NCI-H510A treated with DMSO at 0.1 percent for 48 hours (cell line): ENCODE measurements at places on chromosomes 6 and 20.

DNA sequence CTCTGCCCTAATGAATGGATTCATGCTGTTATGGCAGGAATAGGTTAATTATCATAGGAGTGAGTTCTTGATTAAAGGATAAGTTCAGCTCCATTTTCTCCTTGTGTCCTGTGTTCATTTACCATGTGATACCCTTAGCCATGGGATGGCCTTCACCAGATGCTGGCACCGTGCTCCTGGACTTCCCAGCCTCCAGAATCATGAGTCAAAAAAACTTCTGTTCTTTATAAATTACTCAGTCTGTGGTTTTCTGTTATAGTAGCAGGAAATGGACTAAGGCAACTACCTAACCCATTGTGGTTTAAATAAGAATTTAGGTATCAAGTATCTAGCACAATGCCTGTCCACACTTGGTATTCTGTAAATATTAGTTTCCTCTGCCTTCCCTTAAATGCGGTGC lies 223.5 kb downstream of the MEI4 start:
- no peak for DNase-seq

DNA sequence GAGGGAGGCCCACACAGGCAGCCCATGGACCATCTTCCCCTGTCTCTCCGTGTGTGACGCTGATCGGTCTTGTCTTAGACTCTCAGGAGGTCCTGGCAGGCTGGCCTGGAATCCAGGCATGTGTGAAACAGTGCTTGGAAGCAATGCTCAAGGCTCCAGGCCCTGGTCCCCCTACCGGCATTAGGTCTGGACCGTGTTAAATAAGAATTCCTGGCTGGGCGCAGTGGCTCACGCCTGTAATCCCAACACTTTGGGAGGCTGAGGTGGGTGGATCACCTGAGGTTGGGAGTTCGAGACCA lies 13.0 kb downstream of the IP6K3 start:
- no peak for DNase-seq

DNA sequence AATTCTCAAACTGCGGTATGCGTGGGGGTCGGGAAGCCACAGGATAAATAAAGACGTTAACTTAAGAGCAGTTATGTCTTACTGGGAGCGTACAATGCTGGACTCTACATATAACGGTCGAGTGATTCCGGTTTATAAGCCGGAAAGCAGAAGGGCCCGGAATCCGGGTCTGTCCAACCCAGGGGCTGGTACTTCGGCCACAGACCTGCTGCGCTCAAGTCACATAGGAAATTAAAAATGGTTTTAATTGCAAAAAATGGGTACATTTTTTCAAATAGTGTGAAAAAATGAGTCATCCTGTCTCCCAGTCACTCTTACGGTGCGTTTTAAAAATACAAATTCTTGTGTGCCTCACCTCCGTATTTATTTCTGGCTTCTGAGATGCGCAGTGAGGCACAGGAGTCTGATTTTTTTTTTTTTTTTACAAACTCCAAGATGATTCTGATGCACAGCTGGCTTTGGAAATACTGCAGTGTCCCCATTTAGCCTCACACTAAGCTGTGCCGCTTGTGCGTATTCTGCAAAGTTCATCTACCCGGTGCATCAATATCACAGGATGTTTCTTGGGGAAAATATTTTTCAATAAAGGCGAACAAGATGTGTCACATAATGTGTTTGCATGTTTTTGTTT lies 1.0 kb downstream of the PCIF1 start:
- DNase-seq = no peak

DNA sequence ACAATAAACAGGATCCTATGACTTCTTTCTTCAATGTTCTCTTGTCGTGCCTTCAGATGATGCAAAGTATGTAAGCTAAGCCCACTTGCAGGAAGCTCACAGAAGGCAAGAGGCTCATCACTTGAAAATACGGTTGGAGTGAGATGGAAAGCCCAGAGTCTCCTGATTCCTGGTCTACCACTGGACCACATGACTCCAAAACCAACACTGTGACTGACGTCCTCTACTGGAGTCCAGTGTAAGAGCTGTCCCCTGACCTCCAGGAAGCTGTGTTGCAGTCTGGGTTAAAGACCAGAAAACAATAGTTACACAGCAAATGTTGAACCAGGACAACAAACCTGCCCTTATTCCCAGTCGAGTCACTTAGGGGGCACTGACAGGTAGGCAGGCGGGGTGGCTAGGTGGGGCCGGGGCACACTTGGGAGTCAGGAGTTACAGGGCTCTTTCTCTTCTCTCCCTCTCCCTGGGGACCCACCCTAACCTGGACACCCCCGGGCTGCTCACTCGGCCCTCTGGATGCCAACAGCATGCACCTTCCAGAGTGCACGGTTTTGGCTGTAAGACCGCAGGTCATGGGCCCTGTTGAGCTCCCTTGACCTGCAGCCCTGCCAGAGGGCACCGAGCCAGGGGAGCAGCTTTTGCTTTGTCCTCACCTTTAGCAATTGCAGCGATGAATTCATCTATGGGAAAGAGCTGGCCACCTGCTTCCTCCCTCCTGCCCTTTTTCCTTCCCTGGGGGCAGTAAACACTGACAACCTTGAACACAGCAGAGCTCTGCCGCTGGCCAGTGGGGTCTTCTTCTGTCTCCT lies 7.4 kb downstream of the PCK1 start:
- no peak for DNase-seq

DNA sequence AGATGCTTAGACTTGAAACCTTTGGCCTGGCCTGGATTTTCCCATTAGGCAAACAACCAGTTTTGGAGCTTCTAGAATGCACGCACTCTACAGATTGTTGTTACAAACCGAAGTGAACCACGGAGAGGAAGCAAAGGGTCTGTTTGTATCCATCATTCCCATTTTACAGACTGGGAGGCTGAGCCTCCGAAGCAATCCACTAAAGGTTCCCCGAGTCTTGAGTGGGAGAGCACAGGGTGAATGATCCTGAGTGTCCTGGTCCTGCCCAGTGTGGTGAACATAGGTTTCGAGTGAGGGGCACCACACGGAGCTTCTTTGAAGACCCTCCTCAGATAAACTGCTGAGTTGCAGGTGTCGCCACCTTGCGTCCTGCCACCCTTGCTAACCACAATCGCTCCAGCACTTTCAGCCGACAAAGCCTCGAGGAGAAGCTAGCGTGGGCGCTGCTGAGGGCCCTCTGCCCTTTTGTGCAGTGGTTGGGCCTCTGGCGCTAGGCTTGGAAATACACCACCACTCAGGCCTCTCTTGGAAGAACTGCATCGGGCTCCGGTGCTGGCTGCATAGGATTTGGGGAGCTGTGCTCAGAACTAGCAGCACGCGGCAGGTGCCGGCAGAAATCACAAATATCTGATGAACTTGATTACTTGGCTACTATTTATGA lies 1.4 kb upstream of the PRDM13 start:
- no peak for DNase-seq

GRCh38 chr6:34560366-34561226 lies 4.5 kb upstream of the SPDEF start:
- DNase-seq = peak; percentile 77

GRCh38 chr6:81366972-81367371 lies 385.5 kb downstream of the TENT5A start:
- DNase-seq = no peak

GRCh38 chr6:145373826-145374225 lies 361.5 kb downstream of the EPM2A start:
- DNase-seq = no peak

- DNase-seq = no peak
Observed at GRCh38 chr6:109626311-109626710, 64.7 kb downstream of the AK9 start.

DNA sequence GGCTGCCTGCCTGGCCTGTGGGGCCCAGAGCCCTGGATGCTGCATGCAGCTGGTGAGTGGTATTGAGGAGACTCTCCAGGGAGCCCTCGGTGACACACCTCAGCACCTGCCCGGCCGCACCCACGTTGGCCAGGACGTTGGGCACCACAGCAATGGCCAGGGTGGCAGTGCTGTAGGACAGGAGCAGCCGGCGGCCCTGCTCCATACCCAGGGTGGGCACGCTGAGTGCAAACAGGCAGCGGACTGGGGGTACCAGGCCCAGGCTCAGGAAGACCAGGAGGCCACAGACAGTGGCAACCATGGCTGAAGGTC lies 4.7 kb downstream of the OCSTAMP start:
- DNase-seq = no peak

- no peak for DNase-seq
Observed at GRCh38 chr6:29295181-29295585, 6.3 kb upstream of the OR14J1 start.

- DNase-seq = no peak
Observed at GRCh38 chr20:46953596-46953995, 59.0 kb downstream of the EYA2 start.

- no peak for DNase-seq
Observed at GRCh38 chr6:158083455-158084325, 84.4 kb downstream of the SERAC1 start.

DNA sequence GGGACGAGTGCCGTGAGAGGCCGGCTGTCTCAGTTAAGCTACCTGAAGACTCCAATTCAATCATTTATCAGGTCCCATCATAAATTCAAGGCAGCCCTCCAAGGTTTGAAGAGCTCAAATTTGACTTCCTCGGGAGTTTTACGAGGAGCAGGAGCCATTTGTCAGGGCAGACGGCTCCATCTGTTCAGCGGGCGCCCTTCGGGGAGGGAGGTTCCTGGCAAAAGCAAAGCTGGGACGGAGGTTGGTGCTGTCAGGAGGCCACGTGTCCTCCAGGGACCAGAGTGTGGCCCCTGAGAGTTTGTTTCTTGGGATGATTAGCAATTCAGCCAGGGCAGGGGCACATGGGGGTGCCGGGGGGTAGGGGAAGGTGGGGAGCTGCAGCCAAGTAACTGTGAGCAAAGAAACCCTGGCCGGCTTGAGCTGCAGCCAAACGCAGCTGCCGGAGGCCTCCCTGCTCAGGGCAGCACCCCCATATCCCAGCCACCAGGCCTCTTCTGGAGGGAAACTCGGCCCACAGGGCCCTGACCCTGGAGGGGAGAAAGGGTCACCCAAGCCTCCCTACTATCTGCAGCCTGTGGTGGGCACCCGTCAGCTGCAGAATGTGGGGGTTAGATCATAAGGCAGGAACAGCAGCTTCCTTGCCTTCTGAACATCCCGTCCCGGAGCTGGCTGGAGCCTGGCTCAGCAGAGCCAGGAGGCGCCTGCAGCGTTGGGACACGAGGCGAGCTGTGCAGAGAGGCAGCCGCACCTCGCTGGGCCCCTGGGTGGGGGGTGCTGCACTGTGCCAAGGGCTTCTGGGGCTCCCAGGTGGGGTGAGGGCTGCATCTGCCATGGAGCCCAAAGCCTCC lies 63.6 kb upstream of the GATA5 start:
- no peak for DNase-seq

- DNase-seq = peak; percentile 47
Observed at GRCh38 chr6:116531675-116532570, 13.6 kb downstream of the TRAPPC3L start.

- no peak for DNase-seq
Observed at GRCh38 chr20:42955713-42956112, 234.0 kb downstream of the PTPRT start.

DNA sequence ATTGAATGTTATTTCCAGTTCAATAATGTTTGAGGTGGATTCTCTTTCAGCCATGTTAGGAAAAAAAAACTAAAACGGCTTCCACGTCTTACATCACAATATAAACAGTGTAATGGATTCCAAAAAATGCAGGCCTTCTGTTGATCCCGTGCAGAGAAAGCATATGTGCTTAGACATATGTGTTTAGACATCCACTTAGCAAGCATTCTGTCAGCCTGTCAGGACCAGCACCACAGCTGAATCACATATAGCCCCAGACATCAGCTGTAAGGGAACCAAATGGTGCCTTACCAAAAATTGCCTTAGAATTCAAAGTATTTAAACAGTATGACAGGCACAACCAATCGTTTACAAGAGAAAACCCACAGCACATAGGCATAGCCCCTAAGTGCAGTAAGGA lies 304.9 kb downstream of the EYA4 start:
- no peak for DNase-seq

- no peak for DNase-seq
Observed at GRCh38 chr6:93701526-93701925, 282.2 kb upstream of the EPHA7 start.

DNA sequence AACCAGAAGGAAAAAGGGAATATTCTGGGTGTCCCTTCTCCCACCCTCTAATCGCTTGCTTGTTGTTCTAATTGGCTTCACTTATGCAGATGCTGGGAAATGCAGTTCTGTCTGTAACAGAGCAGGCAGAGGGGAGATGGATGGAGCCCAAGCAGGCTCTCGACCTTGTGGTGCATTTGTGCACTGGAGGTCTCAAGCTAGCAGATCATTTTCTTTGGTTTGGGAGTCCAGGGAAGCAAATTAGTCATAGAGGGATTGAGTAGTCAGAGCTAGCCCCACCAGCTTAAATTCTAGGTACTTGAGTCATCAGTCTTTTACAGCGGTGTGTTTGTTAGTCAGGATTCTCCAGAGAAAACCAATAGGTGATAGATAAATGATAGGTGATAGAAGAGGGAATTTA lies 234.7 kb upstream of the ECI2 start:
- DNase-seq = no peak
